Epithelial cell of proximal tubule (primary cell): ENCODE measurements at places on chromosomes 5 and 9.

DNA sequence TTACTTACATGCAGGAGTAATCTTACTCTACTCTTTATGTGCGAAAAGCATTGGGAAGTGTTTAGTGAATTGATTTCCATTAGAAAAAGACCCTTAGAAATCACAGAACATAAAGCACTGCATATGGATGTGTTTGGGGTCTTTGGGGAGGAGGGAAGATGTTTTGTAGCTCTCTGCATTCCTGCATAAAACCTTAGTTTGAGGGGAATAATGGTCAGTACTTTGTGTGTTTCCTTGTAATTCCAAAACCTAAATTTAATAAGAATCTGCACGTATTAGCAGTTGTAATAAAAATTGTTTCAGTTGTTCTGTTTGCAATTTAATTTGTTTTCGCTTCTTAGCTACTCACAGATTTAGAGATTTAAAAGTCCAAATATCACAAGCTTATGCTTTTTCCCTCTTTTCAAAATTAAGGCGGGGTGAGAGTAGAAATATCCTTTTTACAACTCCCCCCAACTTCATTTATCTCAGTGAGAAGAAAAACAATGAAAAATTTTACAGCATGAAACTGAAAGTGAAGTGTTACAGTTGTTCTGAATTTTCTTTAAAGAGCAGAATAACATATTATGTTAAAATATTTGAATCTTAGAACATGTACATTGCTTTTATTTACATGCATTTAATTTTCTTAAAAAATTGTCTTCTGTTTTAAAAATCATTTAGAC is 143.8 kb downstream of the SMARCA2 start:
- DNase-seq, result no peak

- no peak for DNase-seq
These were observed 443 bp downstream of the GABRB2 start for GRCh38 chr5:161546095-161546469.

GRCh38 chr5:111099058-111099778 is 7.1 kb downstream of the WDR36 start:
- DNase-seq, result no peak

- no peak for DNase-seq
These were observed 31.6 kb upstream of the N4BP3 start for GRCh38 chr5:178081571-178082243.

GRCh38 chr5:2562036-2562435 is 189.4 kb downstream of the IRX2 start:
- DNase-seq, result no peak

- DNase-seq, result no peak
These were observed 297.3 kb downstream of the NR3C1 start for GRCh38 chr5:143106174-143106573.
